ENCODE measurements at places on chromosomes 4 and X.

- no peaks in the 10 kb centered on the region for H3K36me3 ChIP-seq
- H3K27ac ChIP-seq = no peak overlapping the region
- no peaks in the 10 kb centered on the region for H3K4me1 ChIP-seq
- no peaks in the 10 kb centered on the region for H3K27me3 ChIP-seq
- H3K4me3 ChIP-seq = no peak overlapping the region
- DNase-seq = no peak
These were observed 142.4 kb downstream of the SMIM20 start for GRCh38 chr4:26056406-26056805.

GRCh38 chr4:165382640-165383039 lies 3.8 kb downstream of the CPE start:
- no peak for DNase-seq
- H3K27me3 ChIP-seq = no peaks in the 10 kb centered on the region
- no peaks in the 10 kb centered on the region for H3K36me3 ChIP-seq
- no peak overlapping the region for H3K4me3 ChIP-seq

DNA sequence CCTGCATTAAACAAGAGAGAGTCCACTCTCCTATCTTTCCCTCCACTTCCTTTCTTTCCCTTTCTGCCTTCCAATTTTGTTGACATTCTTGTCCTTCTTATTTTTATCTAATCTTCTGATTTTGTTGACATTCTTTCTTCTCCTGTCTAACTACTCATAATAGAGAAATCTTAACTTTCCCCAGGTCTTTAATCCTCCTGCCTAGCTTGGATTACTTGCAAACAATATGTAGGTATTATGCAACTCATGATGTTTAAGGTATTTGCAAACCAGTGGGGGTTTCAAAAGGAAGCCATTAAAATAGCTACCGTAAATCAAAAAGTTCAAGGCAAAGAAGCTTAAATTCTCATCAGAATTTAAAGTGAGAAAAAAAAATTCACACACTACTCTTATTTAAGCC lies 53.9 kb downstream of the PROM1 start:
- H3K4me3 ChIP-seq = no peak overlapping the region
- no peaks in the 10 kb centered on the region for H3K4me1 ChIP-seq
- no peak overlapping the region for H3K27ac ChIP-seq
- peaks cover 4% of the 10 kb centered on the region for H3K27me3 ChIP-seq

DNA sequence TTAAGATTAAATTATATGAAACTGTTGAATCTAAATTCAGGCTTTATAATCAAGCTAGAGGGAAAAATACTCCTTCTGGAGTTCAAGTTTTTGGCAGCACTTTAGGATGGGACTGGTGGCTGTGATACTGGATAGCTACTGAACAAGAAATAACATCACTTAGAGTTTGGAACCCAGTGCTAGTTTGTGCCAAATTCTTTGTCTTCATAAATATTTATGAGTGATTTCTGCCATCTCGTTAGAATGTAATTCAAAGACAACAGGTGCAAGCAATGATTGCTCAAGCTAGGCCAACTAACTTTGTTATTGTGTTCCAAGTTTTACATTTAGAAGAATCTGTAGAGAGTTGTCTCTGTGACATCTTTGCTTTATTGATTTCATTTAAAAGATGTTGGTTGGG lies 417.9 kb downstream of the FAT4 start:
- H3K27me3 ChIP-seq = no peaks in the 10 kb centered on the region
- H3K27ac ChIP-seq = no peak overlapping the region
- DNase-seq = no peak
- no peaks in the 10 kb centered on the region for H3K36me3 ChIP-seq
- H3K4me3 ChIP-seq = no peak overlapping the region

- no peaks in the 10 kb centered on the region for H3K4me1 ChIP-seq
- H3K27ac ChIP-seq = no peak overlapping the region
- H3K36me3 ChIP-seq = no peaks in the 10 kb centered on the region
- no peak overlapping the region for H3K4me3 ChIP-seq
These were observed 74.0 kb downstream of the CPZ start for GRCh38 chr4:8666581-8666980.

Measured in naive thymus-derived CD4-positive, alpha-beta T cell (primary cell).